Upper lobe of left lung (tissue), 6 donors: ENCODE measurements at places on chromosomes 7 and 10.

GRCh38 chr10:7186387-7187018 is 224.3 kb downstream of the SFMBT2 start:
- no peak for DNase-seq

DNA sequence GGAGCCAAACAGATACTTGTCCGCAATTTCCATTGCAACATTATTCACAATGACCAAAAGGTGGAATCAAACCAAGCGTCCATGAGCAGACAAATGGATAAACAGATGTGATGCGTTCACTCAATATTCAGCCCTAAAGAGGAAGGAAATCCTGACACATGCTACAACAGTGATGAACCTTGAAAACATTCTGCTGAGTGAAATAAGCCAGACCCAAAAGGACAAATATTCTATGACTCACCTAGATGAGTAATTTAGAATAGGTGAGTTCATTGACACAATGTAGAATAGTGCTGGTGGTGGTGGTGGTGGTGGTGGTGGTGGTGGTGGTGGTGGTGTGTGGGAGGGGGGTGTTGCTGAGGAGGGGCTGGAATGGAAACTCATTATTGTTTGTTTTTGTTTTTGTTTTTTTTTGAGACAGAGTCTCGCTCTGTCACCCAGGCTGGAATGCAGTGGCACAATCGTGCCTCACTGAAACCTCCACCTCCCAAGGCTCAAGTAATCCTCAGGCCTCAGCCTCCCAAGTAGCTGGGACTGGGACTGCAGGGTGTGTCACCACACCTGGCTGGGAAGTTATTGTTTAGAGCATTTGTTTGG is 28.6 kb downstream of the SMKR1 start:
- no peak for DNase-seq

DNA sequence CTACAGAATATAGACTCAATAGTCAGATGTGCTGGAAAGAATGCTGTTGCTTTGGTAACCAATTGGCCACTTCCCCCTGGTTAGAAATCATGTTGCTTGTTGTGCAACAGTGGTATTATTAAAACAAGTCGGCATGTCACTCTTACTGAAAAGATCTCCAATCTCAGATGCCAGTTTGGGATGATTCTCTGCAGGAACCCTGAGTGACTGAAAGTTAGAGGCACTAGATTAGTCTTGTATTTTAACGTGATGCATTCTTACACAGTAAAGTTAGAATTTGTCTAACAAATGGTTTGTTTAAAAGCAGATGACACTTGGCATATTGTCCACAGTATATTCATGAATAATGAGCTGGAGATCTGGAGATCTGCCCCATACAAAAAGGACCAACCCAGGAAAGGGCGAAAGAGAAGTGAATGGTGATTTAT is 287.6 kb downstream of the TWIST1 start:
- DNase-seq: no peak

DNA sequence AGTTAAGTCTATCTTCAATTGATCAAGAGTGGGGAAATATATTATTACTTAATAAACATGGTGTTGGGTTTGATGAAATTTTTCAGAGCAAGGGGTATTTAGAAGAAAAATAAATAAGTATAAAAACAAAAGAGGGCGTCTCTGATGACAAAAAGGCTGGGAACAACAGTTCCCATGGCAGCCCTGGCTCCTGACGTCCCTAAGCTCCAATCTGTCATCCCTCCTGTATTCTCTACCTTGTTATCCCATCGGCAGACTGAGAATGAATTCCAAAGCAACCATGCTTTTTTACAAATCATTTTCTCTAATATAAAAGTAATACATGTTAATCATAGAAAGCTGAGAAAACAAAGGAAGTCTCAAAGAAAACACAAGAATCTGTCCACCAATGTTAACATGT is 55.5 kb downstream of the SORBS1 start:
- no peak for DNase-seq

DNA sequence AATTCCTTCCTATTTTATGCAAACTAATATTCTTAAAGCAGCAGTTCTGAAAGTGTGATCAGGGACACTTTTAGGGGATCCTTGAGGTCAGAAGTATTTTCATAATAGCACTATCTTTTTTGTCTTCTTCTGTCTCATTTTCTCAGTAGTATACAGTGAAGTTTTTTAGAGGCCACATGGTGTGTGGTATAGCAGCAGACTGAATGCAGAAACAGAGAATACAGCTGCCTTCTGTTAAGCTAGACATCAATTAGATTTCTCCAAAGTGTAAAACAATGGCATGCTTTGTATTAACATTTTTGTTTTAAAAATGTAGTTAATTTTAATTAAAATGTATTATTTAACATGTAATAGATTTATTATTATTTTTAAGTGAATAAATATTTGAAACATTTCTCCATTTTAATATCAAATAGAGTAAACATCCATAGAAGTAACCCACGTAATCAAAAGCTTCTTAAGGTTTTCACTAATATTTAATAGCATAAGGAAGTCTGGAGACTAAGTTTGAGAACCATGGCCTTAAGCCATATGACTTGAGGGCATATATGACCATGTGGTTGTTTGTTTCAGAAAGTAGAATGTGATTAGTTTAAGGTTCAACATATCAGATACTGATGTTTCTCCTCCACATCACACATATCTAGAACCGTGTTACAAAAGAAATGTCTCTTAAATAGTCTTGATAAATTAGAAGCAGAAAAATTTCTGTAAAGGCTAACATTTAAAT is 94.0 kb downstream of the PRKG1 start:
- no peak for DNase-seq
